Activated CD4-positive, alpha-beta T cell treated with anti-CD3 and anti-CD28 coated beads, Interleukin-2, amount 10 ng/mL, durations not matched to agents 7 days and 5 days (primary cell): ENCODE measurements at places on chromosomes 6 and 20. TPM values are rescaled to one million over a fixed set of nuclear protein-coding genes. Genes with fewer than 3 reads are reported as not detected.

Gene WFDC10B
- total RNA-seq, result not detected

Gene IPCEF1
- 27.3 TPM for total RNA-seq

Gene POM121L2
- not detected for total RNA-seq

Gene ZC3H12D
- 10.7 TPM for total RNA-seq

Gene HSPA12B
- total RNA-seq, result not detected

Gene ZSCAN23
- 1.5 TPM for total RNA-seq

Gene NKAIN2
- total RNA-seq, result not detected

Gene PPP1R10
- 117 TPM for total RNA-seq

Gene AFDN
- 18.6 TPM for total RNA-seq

Gene CLDN20
- total RNA-seq, result not detected

Gene WFDC12
- not detected for total RNA-seq

Gene TFAP2D
- not detected for total RNA-seq

Gene SMOC2
- not detected for total RNA-seq

Gene MATN4
- 0.25 TPM for total RNA-seq

Gene ENPP4
- total RNA-seq, result 6.7 TPM

Gene HTR1E
- not detected for total RNA-seq

Gene TAAR6
- not detected for total RNA-seq

Gene RNF182
- total RNA-seq, result not detected

Gene COL9A3
- total RNA-seq, result not detected

Gene TMEM242
- total RNA-seq, result 9.0 TPM

Gene NRN1
- 7.0 TPM for total RNA-seq

Gene HDGFL1
- total RNA-seq, result not detected

Gene ACSS2
- 36.1 TPM for total RNA-seq

Gene KCNK16
- not detected for total RNA-seq

Gene NMBR
- total RNA-seq, result not detected

Gene EEF1A2
- 0.12 TPM for total RNA-seq

Gene PRL
- total RNA-seq, result not detected

Gene SULF2
- total RNA-seq, result 0.37 TPM

Gene SEMG1
- not detected for total RNA-seq

Gene ADA
- total RNA-seq, result 107 TPM

Gene LY6G6F
- total RNA-seq, result not detected

Gene CNR1
- total RNA-seq, result not detected

Gene ADGRF1
- total RNA-seq, result not detected

Gene COL11A2
- 1.4 TPM for total RNA-seq

Gene PTK6
- 0.74 TPM for total RNA-seq

Gene ERVFRD-1
- not detected for total RNA-seq

Gene CALHM4
- not detected for total RNA-seq

Gene ADGB
- not detected for total RNA-seq

Gene SLC22A1
- total RNA-seq, result 0.25 TPM

Gene PTCHD4
- total RNA-seq, result not detected

Gene GPX6
- total RNA-seq, result not detected

Gene PSMB1
- total RNA-seq, result 148 TPM

Gene SIRPG
- 82.6 TPM for total RNA-seq

Gene OR2J3
- total RNA-seq, result not detected

Gene TRIM31
- not detected for total RNA-seq
